Activated naive CD4-positive, alpha-beta T cell treated with anti-CD3 and anti-CD28 coated beads for 36 hours (primary cell): ENCODE measurements at places on chromosomes 3 and 15. TPM values are rescaled to one million over a fixed set of nuclear protein-coding genes. Genes with fewer than 3 reads are reported as not detected.

The GOLGA6B gene
- total RNA-seq = not detected

GRCh38 chr3:169661361-169662131 is 2.0 kb downstream of the MECOM start:
- H3K27me3 ChIP-seq = peaks cover 76% of the 10 kb centered on the region
- H3K4me3 ChIP-seq = peak overlapping the region; percentile 78
- peaks cover 37% of the 10 kb centered on the region for H3K4me1 ChIP-seq
- no peak for DNase-seq

The MST1R gene
- total RNA-seq = 0.41 TPM

The ZNF639 gene
- total RNA-seq = 23.3 TPM

- peaks cover 3% of the 10 kb centered on the region for H3K36me3 ChIP-seq
- DNase-seq = no peak
- no peaks in the 10 kb centered on the region for H3K4me1 ChIP-seq
- no peak overlapping the region for H3K4me3 ChIP-seq
These were observed 28.6 kb downstream of the CHP1 start for GRCh38 chr15:41259546-41260189.

DNA sequence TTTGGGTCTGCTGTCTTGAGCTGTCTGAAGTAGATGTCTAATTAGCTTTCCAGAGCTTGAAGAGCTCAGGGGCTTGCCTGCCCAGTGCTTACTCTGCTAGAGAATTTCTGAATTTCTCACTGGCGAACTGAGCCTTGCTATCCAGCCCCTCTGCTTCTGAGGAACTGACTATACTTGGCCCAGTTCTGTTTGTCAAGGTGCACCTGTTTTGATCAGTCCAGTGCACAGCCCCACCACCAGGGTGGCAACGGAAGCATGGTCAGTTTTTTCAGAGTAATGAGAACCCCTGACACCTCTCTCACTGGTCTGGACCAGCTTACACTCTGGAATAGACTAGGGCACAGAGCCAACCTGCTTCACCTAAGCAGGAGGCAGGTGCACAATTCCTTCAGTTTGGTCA is 25.2 kb downstream of the ITGB5 start:
- no peak for DNase-seq
- no peaks in the 10 kb centered on the region for H3K4me1 ChIP-seq
- no peaks in the 10 kb centered on the region for H3K27me3 ChIP-seq
- no peaks in the 10 kb centered on the region for H3K36me3 ChIP-seq
- H3K4me3 ChIP-seq = no peak overlapping the region

DNA sequence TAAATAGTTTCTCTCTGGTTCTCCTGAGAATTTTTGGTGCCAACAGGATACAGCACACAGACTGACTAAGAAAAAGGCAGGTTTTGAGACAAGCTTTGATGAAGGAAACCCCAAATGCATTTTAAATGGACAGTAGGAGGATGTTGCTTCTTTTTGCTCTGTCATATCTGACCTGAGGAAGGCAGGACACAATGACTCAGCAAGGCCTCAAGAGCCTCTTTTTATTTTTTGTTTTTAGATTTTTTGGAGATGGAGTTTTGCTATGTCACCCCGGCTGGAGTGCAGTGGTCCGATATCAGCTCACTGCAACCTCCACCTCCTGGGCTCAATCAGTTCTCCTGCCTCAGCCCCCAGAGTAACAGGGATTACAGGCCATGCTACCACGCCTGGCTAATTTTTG is 16.9 kb upstream of the KNG1 start:
- peaks cover 2% of the 10 kb centered on the region for H3K4me1 ChIP-seq
- no peak overlapping the region for H3K27ac ChIP-seq
- DNase-seq = no peak
- H3K4me3 ChIP-seq = no peak overlapping the region

DNA sequence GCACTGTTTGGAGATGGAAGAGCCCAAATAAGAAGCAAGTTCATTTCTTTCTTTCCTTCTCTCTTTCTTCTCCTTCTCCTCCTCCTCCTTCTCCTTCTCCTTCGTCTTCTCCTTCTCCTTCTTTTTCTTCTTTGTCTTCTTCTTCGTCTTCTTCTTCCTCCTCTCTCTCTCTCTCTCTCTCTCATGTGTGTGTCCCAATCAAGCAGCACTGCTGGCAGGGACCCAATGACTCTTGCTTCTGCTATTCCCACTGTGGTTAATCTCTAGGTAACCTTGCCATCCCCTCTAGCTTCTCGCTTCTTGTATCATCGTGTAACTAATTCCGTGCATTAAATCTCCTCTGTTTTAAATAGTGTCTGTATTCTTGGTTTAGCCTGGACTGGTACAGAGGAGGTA is 26.1 kb upstream of the ZNF280D start:
- no peak overlapping the region for H3K4me3 ChIP-seq
- no peaks in the 10 kb centered on the region for H3K36me3 ChIP-seq
- no peak for DNase-seq
- H3K4me1 ChIP-seq = no peaks in the 10 kb centered on the region

DNA sequence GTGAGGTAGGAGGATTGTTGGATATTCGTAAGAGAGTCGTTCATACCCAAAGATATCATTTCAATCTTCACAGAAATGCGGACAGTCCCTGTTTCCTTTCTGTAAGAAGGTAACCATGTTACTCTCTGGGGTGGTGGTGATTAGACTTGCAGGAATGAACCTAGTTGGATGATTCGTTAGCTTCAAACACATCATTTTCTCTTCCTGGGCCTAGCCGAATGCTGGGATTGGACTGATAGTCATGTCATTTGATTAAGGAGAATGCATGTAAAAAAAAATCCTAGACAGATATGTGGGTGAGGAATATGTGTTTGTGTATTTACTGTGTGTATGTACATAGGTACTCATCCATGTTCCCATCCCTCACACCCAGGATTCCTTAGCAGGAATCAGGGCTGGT is 12.4 kb downstream of the SLCO3A1 start:
- no peaks in the 10 kb centered on the region for H3K27me3 ChIP-seq
- H3K27ac ChIP-seq = no peak overlapping the region
- no peak for DNase-seq
- H3K4me3 ChIP-seq = no peak overlapping the region
- no peaks in the 10 kb centered on the region for H3K36me3 ChIP-seq
